ENCODE measurements at places on chromosomes 5 and 9.

- ATAC-seq = no peak
Observed at GRCh38 chr5:142969186-142969585, 199.0 kb downstream of the ARHGAP26 start.

GRCh38 chr5:40988746-40989510 lies 79.6 kb downstream of the C7 start:
- ATAC-seq = no peak

DNA sequence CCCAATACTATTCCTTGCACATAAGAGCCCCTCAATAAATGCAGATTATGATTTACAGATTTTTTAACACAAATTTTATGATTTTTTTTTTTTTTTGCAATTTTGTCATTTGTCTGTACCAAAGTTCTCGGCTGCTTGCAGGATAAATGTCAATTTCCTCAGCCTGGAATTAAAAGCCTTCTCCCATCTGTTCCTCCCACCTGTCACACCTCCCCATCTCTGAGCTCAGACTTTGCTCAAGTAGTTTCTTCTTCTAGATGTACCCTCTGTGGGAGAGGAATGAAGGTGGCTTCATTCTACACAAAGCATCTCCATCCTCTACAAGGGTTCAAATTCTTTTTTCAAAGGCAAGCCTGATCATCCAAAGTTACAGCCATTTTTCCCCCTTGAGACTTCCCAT lies 153.7 kb upstream of the GRAMD2B start:
- no peak for ATAC-seq

GRCh38 chr9:69193685-69194032 lies 19.6 kb downstream of the TJP2 start:
- ATAC-seq = no peak

- no peak for ATAC-seq
Observed at GRCh38 chr5:6752236-6752635, 39.0 kb downstream of the TENT4A start.

- no peak for ATAC-seq
Observed at GRCh38 chr9:93173365-93174051, 10.4 kb upstream of the WNK2 start.

- ATAC-seq = no peak
Observed at GRCh38 chr5:58924306-58924705, 341.4 kb downstream of the RAB3C start.

GRCh38 chr5:143551820-143552251 lies 148.3 kb upstream of the NR3C1 start:
- ATAC-seq = no peak

DNA sequence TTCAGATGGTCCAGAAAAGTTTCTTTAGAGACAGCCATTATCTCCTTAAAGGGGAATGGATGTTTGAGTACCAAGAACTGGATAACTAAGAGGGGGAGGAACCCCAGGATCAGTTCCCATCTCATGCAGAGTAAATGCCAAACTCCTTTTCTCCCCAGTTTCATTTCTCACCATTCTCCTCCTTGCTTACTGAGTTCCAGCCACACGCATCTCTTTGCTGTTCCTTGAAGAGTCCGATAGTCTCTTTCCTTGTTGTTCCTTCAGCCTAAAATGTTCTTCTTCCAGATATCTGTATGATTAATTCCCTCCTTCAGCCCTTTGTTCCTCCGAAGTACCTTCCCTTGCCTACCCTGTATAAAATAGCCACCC lies 30.0 kb downstream of the KDM4C start:
- ATAC-seq = no peak

DNA sequence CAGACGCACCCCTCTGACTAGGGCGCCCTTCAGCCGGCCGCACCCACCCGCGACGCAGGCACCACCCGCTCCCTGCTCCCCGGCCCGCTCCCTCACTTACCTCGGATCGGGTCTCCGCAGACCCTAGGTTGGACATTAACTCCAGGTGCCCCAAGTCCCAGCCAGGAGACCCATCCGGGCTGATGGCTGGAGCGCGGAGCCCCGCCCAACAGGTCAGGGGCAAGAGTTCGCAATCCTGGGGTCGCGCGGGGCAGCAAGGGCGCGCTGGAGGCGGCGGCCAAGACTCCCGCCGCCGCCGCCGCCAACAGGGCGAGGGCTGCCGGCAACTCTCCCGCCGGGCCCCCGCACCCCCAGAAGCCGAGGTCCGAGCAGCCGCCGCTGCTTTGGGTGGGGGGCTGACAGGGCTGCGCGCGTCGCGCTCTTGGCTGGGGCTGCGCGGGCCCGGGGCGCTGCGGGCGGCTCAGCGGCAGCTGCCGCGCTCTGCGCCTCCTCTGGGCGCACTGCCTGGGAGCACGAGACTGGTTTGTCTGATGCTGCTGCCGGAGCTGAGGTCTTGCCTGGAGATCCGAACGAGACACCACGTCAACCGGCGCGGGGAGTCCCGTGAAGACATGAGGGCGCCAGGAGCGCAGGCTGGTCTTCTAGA lies at the start of gene GDNF:
Gene GDNF, minus strand, starts transcription at position 635 of the 646 bp plus-strand sequence. CDS start 5,245 bp downstream, outside the sequence.
- peak; percentile 66 for ATAC-seq

- no peak for ATAC-seq
Observed at GRCh38 chr5:113296676-113297075, 138.1 kb downstream of the TSSK1B start.

DNA sequence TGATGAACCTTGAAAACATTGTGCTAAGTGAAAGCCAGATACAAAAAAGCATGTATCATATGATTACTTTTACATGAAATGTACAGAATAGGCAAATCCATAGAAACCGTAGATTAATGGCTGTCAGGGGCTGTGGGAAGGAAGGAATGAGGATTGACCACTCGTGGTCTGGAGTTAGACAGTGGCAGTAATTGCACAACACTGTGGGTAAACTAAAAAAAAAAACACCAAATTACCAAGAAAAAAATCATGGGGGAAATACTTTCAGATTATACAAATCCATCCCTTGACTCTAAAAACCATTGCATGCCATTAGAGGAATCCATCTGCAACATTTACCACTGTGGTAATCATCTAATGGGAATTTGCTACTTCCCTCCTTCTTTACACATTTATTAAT lies 140.0 kb downstream of the SIL1 start:
- no peak for ATAC-seq

DNA sequence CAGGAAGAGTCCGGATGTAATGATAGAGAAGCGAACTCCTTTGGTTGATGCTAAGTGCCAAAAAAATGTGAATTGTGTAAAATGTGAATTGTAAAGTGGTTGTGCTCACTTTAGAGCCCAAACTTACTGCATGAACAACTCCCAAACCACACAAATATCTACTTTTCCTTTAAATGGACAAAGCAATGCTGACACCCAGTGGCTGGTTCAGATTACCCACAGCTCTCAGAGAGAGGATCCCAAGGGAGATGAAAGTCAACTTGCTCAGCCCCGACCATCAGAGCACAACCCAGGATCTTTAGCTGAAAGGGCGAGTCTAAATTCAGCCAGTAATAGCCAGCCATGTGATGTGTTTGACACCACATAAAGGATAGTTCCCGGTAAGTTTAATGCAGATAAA lies 133.7 kb downstream of the NMUR2 start:
- no peak for ATAC-seq

- no peak for ATAC-seq
Observed at GRCh38 chr5:51881901-51882300, 498.7 kb downstream of the ISL1 start.
